Vagina (tissue), 2 donors: ENCODE measurements at places on chromosomes 4 and X.

DNA sequence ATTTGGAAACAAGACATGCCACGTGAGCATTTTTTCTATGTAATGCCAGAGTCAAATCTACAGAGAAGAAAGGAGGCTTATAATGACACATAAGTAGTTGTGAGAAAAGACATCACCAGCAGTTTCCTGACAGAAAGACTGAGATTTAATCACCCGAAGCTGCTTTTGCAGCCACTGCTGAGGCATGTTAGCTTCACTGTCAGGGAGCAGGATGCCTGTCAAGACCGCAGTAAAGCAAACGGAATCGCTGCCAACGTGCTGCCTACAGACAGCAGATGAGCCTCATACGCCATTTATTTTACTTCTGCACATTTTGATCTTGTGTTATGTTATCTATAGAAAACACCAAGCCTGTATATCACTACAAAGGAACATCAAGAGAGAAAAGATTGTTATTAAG lies 68.7 kb upstream of the NDST3 start:
- no peak for DNase-seq

- no peak for DNase-seq
Observed at GRCh38 chr4:146191766-146192458, 16.4 kb downstream of the LSM6 start.

GRCh38 chr4:171235521-171235920 lies 577.7 kb upstream of the GALNTL6 start:
- no peak for DNase-seq

GRCh38 chrX:136810493-136810892 lies 29.8 kb upstream of the ARHGEF6 start:
- DNase-seq: no peak

- DNase-seq: no peak
Observed at GRCh38 chr4:81314196-81314896, 99.3 kb upstream of the PRKG2 start.

GRCh38 chrX:72609313-72609712 lies 36.7 kb upstream of the HDAC8 start:
- DNase-seq: no peak

DNA sequence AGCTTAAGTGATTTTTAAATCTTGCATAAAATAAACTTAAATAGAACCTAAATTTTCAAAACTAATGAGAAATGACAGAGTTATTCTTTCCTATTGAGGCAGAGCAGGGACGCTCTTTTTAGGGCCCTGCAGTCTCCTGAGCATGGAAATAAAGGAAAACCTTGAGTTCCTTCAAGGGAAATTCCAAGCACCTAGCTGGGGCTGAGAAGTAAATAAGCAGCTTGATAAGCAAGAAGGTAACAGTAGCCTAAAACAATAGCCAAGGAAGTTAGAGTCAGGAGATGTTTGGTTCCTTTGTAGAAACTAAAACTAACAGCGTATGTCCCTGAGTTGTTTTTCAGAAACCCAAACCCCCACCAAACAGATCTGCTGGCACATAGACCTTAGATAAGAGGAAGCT lies 174.6 kb downstream of the COL25A1 start:
- DNase-seq: no peak

- no peak for DNase-seq
Observed at GRCh38 chrX:154720067-154720466, 30.8 kb downstream of the GAB3 start.

DNA sequence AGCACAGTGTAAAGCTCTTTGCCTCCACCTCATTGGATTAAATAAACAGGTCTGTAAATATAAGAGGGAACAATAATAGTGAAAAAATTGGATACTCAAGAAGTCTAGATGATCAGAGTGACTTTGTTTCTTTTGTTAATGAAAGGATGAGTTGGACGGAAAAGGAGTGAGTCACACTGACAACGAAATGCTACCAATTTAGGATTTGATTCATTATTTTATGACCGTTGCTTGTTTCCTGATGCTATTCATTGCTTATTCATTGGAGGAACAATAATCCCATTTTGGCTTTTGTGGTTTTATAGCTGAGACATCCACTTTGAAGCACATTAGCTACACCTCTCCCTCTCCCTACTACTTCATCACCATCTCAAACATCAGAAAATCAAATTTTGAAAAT lies 74.4 kb upstream of the DYNLT3 start:
- DNase-seq: no peak

- no peak for DNase-seq
Observed at GRCh38 chrX:2504706-2505332, 4.0 kb upstream of the DHRSX start.

- no peak for DNase-seq
Observed at GRCh38 chr4:80202741-80203553, 5.6 kb downstream of the PRDM8 start.

DNA sequence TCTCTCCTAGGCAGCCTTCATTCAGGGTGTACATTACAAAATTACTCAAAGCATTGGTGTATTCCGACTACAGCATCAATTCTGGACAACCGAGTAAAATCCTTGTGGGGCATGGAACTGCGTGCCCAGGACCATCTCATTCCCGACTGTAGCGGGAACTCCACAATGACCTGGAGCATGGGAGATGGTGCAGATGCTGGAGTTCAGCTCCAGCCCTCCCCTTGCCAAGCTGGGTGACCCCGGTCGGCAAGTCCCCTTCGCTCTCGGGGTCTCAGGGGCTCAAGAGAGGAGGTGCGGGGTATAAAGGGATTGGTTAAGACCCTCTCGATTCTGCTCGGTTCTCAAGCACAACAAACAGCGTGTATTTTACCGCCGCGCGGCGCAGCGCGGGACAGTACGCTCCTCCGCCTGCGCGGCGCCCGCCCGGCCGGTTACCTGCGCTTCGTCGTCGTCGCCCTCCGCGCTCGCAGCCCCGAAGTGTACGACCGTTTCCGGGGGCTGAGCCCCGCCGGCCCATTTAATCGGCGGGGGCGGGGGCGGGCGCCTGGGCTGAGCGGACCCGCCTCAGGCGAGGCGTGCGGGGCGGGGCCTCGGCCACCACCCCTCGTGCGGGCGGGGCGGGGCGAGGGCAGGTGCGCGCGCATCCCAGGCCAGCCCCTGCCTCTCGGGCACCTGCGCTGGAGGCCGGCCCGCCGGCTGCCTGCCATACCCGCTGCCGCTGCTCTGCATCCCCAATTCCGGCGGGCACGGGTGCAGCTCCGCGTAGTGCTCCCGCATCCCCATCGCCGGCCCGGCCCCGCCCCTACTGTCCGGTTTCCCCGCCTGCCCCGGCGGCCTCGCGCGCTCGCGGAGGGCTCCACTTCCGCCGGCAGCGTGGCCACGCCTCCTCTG lies at the start of gene G6PD:
G6PD (minus strand) TSS at position 493 of the 891 bp plus-strand sequence. CDS start 691 bp downstream, outside the sequence.
- no peak for DNase-seq

GRCh38 chrX:69616457-69617203 lies 717 bp downstream of the EDA start:
- DNase-seq: no peak
